Natural killer cell treated with Interleukin-12 subunit alpha and Interleukin-12 subunit beta and Interleukin-15 and Interleukin-18, amount 100 ng/mL, for 72 hours (primary cell): ENCODE measurements at places on chromosomes 16 and 17.

- DNase-seq: no peak
These were observed 16.7 kb upstream of the HEATR6 start for GRCh38 chr17:60095381-60095780.

GRCh38 chr16:6749698-6750097 is 582.9 kb upstream of the RBFOX1 start:
- no peak for DNase-seq

DNA sequence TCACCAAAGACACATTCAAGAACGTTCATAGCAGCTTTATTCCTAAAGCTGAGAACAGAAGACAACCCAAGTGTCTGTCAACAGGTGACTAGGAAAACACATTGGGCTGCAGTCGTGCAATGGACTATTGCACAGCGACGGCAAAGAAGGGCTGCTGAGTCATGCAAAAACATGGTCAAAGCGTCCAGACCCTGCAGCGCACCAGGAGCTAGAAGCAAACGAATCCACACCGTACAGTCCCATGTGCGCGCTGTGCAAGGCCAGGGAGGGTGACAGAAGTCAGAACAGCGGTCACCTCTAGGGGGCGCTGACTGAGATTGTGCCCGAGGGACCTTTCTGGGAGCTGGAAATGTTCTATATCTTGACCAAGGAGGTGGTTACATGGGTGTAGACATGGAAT is 266.4 kb downstream of the MAF start:
- no peak for DNase-seq

- peak; percentile 25 for DNase-seq
These were observed 224.8 kb downstream of the KATNIP start for GRCh38 chr16:27774779-27775178.

GRCh38 chr17:33688771-33689170 is 395.7 kb upstream of the ASIC2 start:
- no peak for DNase-seq

DNA sequence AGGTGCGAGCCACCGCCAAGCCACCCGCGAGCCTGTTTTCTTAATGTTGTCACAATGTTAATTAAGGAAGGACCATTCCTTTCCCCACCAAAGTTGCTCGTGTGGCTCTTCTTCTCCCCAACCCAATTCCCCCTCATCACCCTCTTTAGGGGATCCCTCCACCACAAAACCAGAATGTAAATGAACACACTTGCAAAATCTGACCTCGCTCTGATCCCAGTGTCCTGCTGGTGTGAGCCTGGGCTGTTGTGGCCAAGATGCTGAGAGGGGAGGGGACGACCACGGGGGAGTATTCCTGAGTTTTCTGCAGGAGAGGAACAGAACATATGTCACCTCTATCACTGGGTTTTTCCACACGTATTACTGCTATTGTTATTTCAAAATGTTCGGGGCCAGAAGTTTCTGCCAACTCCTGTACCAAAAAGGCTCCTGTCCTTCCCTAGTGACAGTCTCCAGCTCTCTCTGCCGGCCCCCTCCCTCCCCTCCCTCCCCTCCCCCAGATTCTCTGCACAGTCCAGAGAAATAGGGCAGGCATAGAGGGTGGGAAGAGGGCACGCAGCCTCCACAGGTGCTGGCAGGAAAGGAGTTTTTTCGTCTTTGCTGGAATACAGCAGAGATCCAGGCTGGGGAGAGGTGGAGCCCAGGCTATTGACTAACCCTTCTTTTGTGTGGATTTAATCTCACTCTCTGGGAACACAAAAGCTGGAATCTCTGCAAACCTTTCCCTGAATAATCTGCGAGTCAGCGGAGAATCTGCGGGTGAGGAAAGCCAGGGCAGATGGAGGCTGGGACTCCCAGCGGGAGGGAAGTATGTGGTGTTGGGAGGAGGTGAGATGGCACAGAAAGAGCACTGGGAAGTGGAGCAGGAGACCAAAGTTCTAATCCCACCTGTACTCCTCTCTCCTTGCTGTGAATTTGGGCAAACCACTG is 4.5 kb upstream of the CA4 start:
- no peak for DNase-seq

DNA sequence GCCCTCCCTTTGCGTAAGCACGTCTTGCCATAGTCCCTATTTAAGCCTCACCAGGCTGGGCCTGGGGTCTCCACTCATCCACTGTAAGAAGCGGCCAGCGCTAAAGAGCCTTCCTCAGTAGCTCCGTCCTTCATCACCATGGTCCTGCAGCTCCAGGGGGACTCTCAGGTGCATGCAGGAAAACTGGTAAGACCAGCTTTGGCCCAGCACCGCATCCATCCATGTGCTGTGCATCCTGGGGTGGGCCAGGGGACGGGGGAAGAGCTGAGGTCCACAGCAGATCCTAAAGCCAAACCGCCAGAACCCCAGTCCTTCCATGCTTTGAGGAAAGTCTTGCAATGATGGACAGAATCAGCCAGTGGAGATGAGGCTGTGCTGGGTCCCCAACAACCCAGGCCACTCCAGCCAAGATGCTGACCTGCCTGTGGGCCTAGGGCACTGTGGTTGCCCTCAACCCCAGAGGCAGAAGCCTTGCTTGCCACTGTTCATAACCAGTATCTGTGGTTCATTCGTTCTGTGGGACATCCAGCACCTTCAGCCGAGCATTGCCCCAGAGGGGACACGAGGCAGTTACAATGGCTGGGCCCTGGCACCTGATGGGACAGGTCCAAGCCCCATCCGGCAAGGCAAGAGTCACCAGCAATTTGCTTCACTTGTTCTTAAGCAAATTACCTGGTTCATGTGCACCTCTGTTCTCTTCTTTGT is 44.4 kb downstream of the RBFOX3 start:
- no peak for DNase-seq

- DNase-seq: no peak
These were observed 11.0 kb downstream of the NEUROD2 start for GRCh38 chr17:39596543-39597267.

GRCh38 chr17:7591596-7591995 is 1.7 kb upstream of the SOX15 start:
- DNase-seq: no peak

DNA sequence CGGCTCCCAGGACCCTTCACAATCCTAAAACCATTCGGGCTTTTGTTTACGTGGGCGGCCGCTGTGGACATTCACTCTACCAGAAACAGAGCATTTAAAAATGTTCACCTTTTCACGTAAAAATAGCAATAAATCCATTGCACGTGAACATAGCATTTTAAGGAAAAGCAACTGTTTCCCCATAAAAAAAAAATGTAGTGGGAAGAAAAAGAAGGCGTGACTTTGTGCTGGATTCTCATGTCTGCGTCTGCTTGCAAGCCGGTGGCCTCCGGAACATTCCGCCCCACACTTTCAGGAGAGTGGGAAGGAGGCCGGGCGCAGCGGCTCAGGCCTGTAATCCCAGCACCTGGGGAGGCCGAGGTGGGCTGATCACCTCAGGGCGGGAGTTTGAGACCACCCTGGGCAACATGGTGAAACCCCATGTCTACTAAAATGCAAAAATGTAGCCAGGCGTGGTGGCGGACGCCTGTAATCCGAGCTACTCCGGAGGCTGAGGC is 13.4 kb upstream of the GNG13 start:
- DNase-seq: no peak

GRCh38 chr16:77868478-77868877 is 80.1 kb downstream of the VAT1L start:
- DNase-seq: no peak

- no peak for DNase-seq
These were observed 379.1 kb upstream of the CDH11 start for GRCh38 chr16:65500919-65501318.

GRCh38 chr17:62004388-62004787 is 60.7 kb downstream of the MED13 start:
- DNase-seq: no peak

- no peak for DNase-seq
These were observed 67.5 kb downstream of the KSR1 start for GRCh38 chr17:27523712-27524111.

DNA sequence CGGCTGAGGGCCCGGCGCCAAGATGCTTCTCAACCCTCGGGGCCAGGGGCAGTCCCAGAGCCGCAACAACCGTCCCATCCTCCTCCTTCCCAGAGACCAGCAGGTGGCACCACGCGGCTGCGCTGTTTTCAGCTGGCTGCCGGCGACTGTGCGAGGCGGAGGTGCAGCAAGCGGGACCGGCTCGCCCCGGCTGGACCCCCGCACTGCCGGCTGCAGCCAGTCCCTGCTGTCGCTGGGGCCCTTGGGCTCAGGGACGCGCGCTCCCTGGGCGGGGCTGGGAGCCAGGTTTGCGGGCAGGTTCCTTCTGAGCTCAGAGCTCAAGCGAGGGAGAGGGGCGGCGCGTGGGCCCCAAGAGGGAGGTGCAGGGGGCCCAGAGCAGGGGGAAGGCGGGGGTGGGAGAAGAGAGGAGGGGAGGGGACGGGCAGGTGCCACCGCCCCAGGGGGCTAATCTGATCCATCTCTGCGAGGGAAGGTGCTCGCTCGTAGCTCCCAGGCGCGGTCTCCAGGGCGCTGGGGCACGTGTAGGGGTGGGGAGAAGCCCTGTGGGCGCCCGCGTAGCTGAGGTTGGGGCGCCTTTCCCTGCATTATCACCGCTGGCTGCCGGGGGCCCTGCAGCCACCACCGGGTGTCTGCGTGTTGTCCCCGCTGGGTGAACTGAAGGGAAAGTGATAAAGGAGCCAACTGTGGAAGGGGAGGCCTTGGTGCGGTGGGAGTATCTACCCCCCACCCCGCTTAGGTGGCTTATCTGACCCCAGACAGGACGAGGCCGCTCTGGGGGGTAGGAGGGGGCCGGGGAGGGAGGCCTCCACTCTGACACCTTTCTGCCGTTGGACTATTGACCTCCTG is 24.2 kb downstream of the STAT5A start:
- peak; percentile 77 for DNase-seq

DNA sequence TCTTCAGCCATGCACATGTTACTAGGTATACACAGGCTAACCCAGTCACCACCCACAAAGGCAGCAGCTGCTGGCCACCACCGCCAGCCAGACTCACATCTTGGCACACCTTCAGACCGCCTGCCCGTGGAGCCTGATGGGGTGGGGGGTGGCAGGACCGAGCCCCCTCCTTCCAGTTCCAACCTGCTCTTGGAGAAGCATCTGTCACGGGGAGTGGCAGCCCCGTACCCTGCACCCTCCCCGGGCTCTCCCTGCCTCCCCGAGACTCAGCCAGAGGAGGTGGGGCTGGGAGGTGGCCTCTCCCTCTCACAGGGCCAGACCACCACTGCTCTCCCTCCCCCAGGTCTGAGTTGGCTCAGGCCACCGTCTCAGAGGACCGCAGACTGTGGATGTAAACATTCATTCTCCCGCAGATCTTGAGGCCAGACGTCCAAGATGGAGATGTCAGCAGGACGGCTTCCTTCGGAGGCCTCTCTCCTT is 11.3 kb upstream of the RBFOX3 start:
- peak; percentile 50 for DNase-seq

- DNase-seq: no peak
These were observed at the start of gene OR1F1 for GRCh38 chr16:3187798-3188674. Gene OR1F1, plus strand, starts transcription at chr16:3188204.

DNA sequence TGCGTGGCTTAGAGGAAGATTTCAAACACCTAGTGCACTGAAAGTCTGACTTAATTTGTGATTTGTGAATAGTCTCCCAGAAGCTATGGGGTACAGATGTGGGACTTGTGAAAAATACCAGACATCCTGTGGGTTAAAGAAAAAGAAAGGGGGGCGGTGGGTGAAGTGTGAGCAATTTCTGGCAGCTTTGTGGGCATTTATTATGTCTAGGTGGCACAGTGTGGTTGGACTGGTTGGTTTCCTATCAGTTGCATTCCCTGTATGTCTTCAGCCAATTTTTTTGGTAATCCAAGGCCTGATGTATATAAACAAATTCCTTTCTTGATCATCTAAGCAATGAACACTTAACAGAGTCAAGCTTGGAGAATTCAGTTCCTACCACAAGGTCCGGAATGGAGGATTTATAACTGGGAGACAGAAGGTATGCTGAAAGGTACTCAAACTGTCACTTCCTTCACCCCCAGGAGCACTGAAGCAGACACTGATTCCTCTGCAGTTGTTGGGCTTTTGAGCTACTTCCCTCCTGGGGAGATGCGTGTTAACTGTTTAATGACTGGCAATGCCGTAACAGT is 211.6 kb downstream of the WWOX start:
- no peak for DNase-seq

- no peak for DNase-seq
These were observed 21.5 kb upstream of the BRIP1 start for GRCh38 chr17:61884864-61885263.

DNA sequence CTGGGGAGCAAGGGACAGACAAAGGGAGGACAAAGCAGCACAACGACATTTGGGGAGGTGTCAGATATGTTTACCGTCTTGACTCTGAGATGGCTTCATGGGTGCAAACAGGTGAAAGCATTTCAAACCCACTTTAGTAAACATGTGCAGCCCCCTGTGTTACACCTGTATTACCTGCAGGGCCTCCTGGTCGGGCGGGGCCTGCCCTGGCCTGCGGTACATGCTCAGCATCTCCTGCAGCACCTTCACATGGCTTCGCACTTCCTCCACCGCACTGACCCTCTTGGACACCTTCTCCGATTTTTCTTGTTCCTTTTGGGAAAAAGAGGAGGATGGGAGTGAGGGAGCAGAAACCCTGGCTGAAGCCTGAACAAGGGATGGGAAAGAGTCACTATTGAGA is 24.5 kb downstream of the GGA2 start:
- DNase-seq: no peak

GRCh38 chr16:25093208-25094061 is 18.1 kb upstream of the LCMT1 start:
- DNase-seq: no peak

DNA sequence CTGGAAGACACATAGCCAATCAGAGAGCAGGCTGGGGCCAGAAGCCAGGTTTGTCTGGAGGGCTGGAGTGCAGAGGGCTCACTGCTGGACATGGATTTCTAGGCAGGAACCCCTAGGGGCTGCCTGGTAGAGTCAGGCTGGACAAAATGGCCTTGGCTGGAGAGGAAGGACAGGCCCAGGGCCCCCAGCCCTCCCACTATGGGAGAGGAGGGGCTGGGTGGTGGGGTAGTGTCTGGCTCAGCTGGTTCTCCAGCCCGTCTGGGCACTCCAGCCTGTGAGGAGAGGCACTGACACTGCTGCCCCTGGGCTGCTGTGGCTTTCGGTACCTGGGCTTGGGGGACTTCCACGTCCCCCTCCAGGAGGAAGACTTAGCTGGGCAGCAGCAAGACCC is 21.7 kb upstream of the DOK4 start:
- peak; percentile 54 for DNase-seq

DNA sequence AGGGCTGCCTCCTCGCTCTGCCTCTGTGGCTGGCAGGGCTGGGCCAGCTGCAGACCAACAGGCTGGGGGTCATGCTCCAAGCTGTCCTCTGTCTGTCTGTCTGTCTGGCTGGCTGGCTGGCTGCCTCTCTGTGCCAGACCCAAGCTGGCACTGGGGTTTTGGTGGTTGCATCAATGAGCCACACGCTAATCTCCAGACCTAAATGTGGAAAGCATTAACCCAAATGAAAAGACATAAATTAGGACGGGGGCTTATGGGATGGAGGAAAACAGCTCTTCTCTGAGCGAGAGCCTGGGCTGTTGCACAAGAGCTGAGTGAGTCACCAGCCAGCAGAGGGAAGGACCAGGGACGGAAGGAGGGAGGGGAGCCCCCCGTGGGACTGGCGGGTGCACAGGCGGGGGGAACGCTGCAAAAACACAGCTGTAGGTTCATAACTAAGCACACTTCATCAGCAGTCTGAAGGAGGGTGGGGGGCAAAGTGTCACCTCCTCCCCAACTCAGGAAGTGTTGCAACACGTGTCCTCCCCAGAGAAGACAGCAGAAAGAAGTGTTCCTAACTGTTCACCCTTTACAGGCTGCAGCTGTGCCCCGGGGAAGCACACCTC is 83.4 kb downstream of the GAS7 start:
- peak; percentile 95 for DNase-seq

- DNase-seq: no peak
These were observed 339 bp downstream of the N4BP1 start for GRCh38 chr16:48609652-48610029.

- DNase-seq: no peak
These were observed 4.4 kb upstream of the MED9 start for GRCh38 chr17:17472333-17472920.
